ENCODE measurements at places on chromosomes 5 and 9.
A peak's percentile ranks its signal among the peaks of the same experiment; 100 is the strongest.

GRCh38 chr9:18331310-18331684, 142.7 kb upstream of the ADAMTSL1 start:
- DNase-seq = no peak

DNA sequence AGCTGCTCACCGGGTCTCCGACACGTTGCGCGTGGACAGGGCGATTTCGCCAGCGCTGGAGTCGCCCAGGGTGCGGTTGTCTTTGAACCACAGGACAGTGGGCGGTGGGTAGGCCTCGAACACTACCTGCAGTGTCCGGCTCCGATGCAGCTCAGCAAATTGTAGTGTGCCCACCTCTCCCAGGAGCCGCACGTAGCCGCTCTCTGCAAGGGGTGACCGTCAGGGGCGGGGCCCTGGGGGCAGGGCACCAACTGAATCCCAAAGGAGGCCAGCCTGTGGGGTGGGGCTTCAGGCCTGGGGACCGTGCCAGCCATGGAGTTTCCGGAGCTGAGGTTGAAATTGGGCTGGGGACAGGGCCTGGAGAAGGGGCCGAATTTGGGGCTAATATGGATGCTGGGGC, 22.9 kb downstream of the PDGFRB start:
- DNase-seq = no peak

DNA sequence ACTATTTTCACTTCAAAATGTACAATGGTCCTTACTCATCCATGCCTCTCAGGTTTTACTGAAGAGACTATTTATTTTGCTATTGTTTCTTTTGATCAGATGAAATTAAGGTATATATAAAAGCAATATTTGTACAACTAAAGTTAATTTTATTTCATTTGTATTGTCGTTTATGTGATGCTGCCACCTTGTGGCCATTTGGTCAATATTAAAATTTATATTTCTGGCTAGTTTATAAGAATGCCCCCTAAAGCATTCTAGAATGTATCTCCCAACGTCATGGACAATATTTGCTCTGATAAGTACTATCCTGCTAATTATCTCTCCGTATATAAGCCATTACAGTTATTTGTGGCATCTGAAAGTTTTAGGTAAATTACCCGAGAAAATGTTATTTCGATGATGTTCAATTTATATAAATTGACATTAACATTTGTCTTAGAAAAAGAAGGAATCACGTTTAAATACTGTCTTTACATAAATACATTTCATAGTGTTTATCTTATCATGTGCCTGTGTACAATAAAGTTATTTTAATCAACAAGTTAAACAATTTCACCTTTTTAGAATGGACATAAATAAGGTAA, 680.0 kb downstream of the TAF11L14 start:
- no peak for DNase-seq

GRCh38 chr5:118354797-118355196, 633.5 kb downstream of the DTWD2 start:
- DNase-seq = no peak

DNA sequence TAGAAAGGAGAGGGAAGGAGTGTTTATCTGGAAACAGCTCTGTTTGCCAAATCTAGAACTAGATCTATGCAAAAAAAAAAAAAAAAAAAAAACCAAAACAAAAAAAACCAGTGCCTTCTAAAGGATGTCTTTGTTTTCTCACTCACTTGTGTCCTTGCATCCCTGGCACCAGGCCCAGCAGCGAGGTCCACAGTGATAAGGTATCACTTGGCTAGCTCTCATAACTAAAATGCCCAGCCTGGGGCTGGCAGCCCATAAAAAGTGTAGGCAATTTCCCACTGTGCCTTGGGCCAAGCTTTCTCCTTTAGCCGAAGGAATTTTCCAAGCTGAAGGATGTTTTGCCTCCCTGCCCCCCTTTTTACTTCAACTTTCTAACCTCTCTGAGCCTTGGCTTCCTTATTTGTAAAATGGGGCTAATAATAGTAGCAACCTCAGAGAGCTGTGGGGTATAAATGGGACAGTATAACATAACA, 20.8 kb downstream of the RGS3 start:
- no peak for DNase-seq

- DNase-seq = peak; percentile 62
These were observed 149.5 kb downstream of the C9orf152 start for GRCh38 chr9:110058304-110058953.

- DNase-seq = no peak
These were observed 28.2 kb upstream of the CREBRF start for GRCh38 chr5:173027905-173028304.

DNA sequence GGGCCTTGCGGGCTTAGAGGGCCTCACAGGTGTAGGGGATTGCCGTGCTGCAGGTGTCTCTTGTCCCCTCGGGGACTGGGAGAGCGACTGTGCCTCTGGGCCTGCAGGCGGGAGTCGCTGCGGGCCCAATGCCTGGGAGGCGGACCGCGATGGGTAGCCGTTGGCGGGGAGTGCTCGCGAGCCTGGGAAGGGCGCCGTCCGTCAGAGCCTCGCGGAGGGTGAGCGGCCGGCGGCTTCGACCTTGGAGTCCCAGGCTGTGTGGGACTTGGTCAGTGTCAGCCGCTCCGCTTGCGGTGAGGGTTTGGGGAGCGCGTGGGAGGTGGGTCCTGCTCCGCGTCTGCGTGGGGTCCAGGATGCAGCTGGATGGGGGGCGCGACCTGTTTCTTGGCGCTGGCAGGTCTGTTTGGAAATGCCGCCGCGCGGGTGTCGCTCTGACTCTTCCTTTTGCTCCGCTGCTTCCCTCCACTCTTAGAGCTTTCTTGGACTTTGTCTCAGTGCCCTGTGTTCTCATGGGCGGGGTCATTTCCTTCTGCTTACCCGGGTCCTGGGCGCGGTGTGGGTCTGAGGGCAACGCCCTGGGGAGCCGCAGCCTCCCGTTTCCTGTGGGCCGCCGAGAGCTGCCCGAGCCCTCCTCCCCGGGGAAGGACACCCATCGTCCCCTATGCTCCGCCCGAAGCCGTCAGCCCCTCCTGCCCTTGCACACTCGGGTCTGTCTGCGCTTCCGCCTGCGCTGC, 88.9 kb upstream of the CACNA1B start:
- no peak for DNase-seq

GRCh38 chr5:168992016-168992415, 308.9 kb downstream of the SLIT3 start:
- DNase-seq = no peak

GRCh38 chr9:21679432-21679831, 123.0 kb upstream of the MTAP start:
- DNase-seq = no peak

GRCh38 chr9:112535811-112536210, 49.2 kb downstream of the KIAA1958 start:
- no peak for DNase-seq

GRCh38 chr5:99315413-99316183, 386.8 kb upstream of the CHD1 start:
- DNase-seq = no peak
